ENCODE measurements at places on chromosomes 3 and 15.

GRCh38 chr3:11910971-11911531 is 64.4 kb upstream of the TAMM41 start:
- no peak for DNase-seq

GRCh38 chr3:64462203-64462602 is 225.6 kb downstream of the ADAMTS9 start:
- DNase-seq: no peak

GRCh38 chr15:73923488-73924164 is 2.6 kb upstream of the LOXL1 start:
- no peak for DNase-seq

GRCh38 chr3:157073810-157074209 is 86.1 kb downstream of the CCNL1 start:
- no peak for DNase-seq

DNA sequence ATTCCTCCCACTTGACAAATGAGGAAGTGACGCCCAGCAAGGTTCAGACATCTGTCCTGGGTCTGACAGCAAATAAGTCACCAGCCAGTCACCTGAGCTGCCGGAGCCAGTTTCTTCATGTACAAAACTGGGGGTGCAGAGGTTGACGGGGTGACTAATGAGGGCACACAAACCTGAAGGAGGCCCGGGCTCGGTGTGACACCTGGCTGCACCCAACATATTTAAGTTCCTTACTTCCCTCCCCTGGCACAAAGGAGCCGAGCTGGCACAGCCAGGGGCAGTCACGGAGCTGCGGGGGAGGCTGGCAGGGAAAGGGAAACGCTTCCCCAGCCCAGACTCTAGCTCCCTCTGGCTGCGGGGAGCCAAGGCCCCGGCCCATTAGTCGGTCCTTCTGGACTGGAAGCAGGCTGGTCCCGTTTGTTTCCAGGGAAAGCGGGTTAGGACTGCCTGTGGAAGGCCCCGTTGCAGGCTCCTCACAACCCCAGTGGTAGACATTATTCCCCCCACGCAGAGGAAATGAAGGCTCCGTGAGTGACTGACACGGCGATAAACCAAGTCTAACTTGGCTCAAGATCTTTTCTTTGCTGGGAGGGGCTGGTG is 2.3 kb downstream of the FBXL22 start:
- DNase-seq: peak; percentile 91

- no peak for DNase-seq
These were observed 37.8 kb upstream of the FOXB1 start for GRCh38 chr15:59966262-59966661.

GRCh38 chr3:134092208-134092701 is 62.5 kb upstream of the SLCO2A1 start:
- DNase-seq: no peak

DNA sequence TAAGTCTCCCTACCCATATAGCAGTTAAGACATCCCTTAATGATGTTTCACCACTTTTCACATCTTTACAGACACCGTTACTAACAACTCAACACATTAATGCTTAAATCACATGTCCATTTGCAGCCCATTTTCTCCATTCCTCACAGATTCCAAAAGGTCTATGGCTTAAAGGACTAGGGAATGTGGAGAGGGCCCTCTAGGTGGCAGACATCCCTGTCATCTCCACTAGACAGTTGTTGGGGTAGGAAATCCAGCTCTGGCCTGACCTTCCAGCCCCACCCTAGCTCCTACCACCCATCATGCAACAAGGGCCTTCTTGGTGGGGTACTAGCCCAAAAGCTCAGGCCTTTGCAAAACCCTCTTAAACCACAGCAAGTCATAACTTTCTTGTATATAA is 25.2 kb downstream of the CPEB1 start:
- no peak for DNase-seq
